ENCODE measurements at places on chromosomes 3 and 15.

DNA sequence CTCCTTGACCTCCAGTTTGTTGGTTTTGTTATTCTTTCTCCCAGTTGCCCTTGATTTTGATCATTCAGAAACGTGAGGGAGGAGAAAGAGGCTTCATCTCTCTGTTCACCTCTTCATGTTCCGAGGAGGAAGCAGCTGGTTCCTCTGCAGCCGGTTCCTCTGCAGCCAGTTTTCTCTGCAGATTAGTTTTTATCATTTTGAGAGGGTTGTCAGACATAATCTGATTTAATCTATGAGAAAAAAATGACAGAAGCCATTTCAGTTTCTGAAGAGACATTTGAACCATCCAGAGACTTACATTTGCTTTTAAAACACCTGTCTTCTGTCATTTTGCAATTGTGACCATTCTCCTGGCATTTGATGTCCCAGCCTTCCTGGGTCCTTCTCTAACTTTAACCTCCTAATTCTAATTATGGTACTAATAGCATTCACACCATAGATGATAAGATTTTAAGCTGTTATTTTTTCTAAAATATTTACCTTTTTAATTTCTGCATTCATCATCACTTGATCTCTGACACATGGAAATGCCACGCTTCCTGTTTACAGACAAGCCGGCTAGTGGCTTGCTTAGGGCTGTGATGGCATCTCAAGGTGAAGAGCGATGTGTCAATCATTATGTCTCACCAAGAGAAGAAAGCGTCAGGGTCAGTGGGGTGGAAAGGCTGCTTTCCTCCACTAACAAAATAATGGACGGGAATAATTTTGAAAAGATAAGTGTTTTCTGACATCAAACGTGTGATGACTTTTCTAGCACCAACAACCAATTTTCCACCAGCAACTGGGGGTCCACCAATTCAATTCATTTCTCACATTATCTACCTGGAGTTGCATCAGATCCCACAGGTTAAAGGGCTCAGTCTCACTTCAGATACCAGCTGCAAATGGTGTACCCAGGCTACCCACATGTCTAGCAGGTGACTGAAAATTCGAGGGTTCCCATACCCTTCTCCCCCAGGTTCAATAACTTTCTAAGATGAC, 76.4 kb downstream of the CHRNA7 start:
- DNase-seq, result no peak

GRCh38 chr3:32850226-32850625, 32.4 kb downstream of the TRIM71 start:
- no peak for DNase-seq

DNA sequence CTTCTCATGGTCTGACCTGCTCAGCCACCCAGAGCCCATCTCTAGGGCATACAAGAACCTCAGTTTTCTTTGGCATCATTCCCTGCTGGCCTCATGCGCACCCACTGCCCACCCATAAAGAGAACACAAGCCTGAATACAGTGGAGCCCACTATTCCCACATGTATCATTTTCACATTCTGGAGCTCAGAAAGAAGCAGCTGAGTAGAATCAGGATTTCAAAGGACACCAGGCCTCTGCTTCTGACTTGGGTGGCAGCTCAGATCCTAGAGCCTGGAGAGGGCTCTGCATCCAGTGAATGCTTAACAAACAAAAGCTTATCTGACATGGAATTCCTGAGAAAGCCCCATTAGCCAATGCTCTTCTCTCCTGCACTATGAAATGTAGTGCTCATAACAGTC, 34.7 kb downstream of the RBP2 start:
- no peak for DNase-seq

- peak; percentile 60 for DNase-seq
Observed at GRCh38 chr15:40857601-40858341, 13.9 kb downstream of the SPINT1 start.

DNA sequence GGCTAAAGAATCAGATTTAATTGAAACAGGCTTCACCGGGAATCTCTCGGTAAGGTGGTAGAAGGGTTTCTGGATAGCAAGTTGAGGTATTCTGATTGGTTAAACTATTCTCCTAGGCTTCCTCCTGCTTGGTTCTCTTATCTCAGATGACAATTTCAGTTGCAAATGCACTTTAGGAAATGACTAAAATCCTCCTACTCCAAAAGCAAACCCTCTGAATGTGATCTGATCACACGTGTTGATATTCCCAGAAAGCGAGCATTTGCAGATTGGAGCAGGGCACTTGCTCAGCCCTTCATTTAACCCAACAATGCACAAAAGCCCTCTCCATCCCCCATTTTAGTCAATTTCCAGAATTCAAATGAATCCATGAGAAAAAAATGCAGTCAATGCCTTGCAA, 55.6 kb upstream of the ICE2 start:
- no peak for DNase-seq

GRCh38 chr15:78052001-78052401, 25.5 kb downstream of the TBC1D2B start:
- no peak for DNase-seq

GRCh38 chr3:46724424-46724823, 6.8 kb upstream of the PRSS50 start:
- no peak for DNase-seq

GRCh38 chr3:139772539-139773500, 95.0 kb upstream of the NMNAT3 start:
- no peak for DNase-seq

- DNase-seq, result no peak
Observed at GRCh38 chr3:139020036-139020867, 474 bp downstream of the PRR23B start.

DNA sequence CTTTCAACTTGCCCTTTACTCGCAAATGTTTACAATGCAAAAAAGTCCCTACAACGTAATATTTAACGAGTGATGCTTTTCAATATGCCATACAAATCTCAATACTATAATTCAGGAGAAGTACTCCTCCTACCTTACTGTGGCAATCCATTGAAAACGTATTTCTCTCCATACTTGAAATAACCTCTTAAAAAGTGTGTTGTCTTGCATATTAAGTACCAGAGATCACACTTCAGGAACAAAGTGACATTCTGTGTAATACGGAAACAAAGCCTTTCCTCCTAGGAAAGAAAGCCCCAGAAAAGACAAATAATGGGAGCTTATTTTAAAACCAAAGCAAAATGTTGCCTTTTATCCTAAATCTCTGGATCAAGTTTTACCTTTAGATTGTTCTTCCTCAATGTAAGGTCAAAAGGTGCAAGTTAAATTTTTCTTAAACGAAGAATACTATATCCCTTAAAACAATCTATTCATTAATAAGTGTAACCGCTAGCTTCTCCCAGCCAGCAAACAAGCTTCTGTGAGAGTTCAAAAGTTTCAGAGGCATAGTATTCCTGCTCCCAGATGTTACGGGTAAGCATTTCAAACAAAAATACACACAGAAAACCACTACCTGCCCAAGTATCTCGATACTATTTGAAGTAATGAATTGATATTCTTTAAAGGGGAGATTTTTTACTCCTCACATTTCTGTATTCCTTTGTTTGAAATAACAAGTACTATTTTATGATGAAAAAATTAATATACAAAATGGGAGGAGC, 1.7 kb downstream of the TJP1 start:
- no peak for DNase-seq

DNA sequence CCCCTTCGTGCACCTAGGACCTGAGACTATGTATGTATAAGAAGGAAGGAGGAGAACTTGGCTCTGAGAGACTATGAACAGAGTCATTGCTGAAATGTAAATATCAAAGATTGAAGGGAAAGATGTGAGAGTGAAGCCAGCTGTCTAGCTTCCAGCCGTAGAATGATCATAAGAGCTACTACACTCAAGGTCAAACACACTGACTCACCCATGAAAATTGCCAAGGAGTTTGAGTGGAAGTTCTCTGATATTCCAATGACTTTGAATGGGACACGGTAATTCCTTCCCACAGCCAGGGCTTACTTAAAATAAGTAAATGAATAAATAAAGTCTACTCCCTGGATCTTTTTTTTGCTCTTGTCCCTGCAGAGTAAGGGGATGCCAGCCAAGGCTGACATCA, 398.9 kb upstream of the TPRG1 start:
- no peak for DNase-seq

- DNase-seq, result no peak
Observed at GRCh38 chr3:72176537-72177041, 391.6 kb upstream of the PROK2 start.

Data from stimulated activated CD8-positive, alpha-beta memory T cell treated with anti-CD3 and anti-CD28 coated beads, Interleukin-2, amount 100 ng/mL, for 48 hours (primary cell).